ENCODE measurements at places on chromosomes 1 and 21. TPM values are rescaled to one million over a fixed set of nuclear protein-coding genes. Genes with fewer than 3 reads are reported as not detected.
A peak's percentile ranks its signal among the peaks of the same experiment; 100 is the strongest.

AADACL4 gene
- total RNA-seq = not detected

CLCA4 gene
- 0.11 TPM for total RNA-seq

AMY1B gene
- not detected for total RNA-seq

ERRFI1 gene
- 9.8 TPM for total RNA-seq

LRRC7 gene
- total RNA-seq = 6.5 TPM

NUAK2 gene
- 1.6 TPM for total RNA-seq

ALDH4A1 gene
- total RNA-seq = 22.2 TPM

S100A1 gene
- total RNA-seq = 1,739 TPM

AK2 gene
- 137 TPM for total RNA-seq

ZNF683 gene
- not detected for total RNA-seq

ZNF648 gene
- total RNA-seq = not detected

USH2A gene
- total RNA-seq = 4.8 TPM

ITLN2 gene
- 0.58 TPM for total RNA-seq

LIPI gene
- total RNA-seq = not detected

CHIA gene
- total RNA-seq = not detected

TIAM1 gene
- 8.6 TPM for total RNA-seq

DNA sequence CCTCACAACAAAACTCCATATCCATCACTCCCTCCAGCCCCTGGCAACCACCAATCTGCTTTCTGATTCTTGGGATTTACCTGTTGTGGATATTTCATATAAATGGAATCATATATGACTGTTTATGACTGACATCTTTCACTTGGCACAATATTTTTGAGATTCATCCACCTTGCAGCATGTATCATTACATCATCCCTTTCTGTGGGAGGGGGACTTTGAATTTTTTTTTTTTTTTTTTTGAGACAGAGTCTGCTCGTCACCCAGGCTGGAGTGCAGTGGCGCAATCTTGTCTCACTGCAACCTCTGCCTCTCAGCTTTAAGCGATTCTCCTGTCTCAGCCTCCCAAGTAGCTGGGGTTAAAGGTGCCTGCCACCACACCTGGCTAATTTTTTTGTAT, 128.2 kb downstream of the ITSN1 start:
- DNase-seq = no peak

- no peak for DNase-seq
Observed at GRCh38 chr21:42208801-42209490, 10.0 kb upstream of the ABCG1 start.

DNA sequence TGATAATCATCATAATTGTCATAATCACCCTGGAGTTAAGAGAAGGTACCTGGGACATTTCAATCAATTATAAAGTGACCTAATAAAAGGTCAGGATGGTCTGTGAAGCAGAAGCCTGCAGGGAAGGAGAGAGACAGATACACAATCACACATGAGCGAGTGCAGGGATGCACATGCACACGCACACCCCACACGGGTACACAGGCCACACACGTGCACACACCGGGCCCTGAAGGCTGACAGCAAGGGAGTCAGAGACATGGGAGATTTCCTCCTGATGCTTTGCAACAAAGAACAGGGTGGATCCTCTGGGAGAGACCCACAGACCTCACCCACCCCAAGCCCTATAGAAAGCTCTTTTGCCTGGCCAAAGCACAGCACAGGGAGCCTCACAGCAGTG, 82.3 kb upstream of the ZC3H12A start:
- DNase-seq = no peak

- no peak for DNase-seq
Observed at GRCh38 chr21:35399706-35400105, 350.6 kb upstream of the RUNX1 start.

DNA sequence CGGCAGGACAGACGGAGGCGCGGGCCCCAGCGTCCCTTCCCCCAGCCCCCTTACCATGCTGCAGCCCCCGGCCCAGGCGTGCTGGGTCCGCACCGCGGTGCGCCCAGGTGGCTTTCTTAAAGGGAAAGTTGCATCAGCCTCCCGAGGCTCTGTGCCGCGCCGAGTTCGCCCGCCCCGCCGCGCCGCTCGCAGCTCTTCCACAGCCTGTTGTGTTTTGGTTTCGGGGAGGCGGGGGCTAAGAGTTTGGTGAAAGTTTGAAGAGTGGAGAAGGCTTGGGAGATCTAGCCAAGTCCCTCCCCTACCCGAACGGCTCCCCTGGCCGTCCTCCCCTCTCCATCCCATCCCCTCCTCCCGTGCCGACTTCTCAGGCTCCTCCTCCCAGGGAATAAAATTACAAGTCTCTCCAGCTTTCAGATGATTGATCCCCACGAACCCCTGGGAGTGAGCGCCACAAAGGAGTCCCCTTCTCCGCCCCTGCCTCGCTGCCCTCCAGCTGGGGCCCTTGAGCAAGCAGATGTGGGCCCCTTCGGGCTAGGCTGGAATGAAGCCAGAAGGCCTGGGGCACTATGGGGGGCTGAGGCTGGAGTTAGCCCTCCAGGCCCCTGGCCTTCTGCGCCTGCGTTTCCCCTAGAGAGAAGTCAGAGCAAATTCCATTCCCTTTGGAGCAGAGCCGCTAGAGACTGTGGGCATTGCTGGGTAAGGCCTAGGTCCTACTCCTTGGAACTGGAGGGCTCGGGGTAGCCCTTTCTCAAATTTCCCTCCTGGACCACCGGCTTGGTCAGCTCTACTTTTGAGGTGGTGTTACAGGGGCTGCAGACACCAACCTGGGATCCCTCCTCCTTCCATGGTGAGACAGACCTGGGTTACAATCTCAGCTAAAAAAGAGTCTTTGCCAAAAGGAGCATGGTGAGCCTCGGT, at the start of gene SLC6A9:
Gene SLC6A9 (minus strand): TSS at position 211 of the 918 bp plus-strand sequence. CDS start 7,185 bp downstream, outside the sequence.
- peak; percentile 84 for DNase-seq

- DNase-seq = no peak
Observed at GRCh38 chr21:27675306-27675705, 708.4 kb upstream of the ADAMTS5 start.

DNA sequence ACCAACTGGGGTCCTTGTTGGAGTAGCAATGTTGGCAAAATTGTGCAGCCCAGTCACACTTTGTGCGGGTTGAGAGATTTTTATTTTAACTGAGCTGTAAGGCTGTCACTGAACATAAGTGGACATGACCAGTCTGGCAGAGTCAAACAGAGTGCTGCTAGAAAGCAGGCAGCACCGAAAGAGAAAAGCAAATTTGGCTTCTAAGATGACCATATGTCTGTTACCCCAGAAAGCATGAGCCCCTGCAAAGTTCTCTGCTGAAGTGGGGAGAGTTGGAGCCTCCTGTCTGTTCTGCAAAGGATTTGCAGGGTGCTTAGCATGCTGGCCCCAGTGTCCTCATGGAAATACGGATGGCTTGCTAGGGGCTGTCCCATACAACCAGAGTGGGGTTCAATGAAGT, 220.4 kb downstream of the PBX1 start:
- no peak for DNase-seq

- DNase-seq = no peak
Observed at GRCh38 chr1:4079815-4080214, 179.7 kb upstream of the C1orf174 start.

DNA sequence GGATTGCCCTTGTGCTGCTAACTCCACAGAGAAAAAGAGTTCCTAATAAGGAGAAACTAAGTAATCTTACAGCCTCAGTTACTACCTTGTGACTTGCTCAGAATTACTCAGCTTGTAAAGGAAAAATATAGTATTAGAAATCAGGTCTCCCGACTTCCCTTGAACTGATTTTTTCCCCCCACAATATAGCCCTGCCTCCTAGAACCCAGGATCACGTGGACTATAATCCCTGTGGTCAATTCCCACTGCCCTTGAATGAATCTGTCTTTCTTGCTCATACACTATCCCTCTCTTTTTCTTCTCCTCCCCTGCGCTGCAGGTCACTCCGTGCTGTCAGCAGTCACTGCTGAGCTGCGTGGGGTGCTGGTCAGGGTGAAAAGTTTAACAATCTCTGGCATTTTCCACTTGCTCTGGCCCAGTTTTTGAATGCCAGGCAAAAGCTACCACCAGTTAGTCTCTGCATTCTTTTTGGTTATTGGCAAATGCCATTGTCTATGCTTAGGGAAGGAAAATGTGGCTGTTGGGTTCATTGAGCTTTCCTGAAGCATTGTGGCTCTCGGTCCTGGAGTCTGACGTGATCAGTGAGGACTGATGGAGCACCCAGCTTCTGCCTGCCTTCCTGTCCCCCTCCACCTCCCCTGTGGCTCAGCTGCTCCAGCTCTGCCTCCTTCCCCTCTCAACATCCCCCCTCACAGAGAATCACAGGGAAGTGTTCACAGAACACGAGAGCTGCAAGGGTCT, 1.9 kb upstream of the MYOC start:
- no peak for DNase-seq

DNA sequence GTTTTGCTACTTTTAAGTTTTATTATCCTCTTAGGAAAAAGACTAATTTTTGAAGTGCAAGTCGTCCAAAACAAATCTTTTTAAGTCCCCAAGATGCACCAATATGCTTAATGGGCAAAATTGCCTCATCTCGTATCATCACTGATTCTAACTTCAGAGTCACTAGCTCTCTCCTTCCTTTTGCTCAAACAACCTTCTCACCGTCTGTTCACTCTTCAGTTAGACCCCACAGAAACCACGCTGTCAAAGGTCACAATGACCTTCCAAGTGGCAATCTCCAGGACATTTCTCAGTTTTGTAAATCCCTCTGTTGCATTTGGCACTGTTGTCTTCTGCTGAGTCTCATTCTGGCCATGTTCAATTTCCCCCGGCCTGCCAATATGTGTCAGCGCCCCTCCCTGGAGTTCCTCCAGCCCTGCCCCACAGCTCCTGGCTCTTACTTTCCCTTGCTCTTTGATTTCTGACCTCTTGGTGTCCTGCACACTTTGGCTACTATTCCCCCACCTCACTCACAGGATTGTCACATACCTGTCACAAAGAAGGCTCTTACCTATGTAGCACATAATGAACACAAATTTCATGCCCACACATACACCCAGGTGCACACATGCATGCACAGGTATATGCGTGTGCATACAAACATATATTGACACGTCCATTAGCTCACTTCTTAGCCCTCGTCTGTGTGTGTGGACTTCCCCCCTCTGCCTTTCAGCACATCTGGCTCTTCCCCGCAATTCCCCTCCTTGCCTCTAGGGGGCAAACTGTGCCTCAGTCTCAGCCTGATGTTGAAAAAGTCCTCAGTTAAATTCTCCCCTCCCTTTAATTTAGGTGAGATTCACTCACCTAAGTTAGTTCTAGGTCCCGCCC, 354.0 kb upstream of the DUSP10 start:
- DNase-seq = peak; percentile 69

DNA sequence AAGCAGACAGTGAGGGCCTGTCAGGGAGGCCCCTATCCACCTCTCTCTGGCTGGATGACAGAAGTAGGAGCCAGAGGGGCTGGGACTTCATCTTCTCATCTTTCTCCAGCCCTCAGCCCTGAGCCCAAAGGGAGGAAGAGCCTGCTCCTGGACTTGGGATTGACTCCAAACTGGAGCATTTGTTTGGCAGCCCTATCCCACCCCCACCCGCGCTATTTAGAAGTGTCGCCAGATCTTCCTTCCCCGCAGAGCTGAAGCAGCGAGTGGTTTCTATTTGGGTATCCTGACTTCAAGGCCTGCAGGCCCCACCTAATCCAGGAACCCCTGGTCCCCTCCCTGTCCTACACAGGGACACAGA, 9.6 kb downstream of the NES start:
- DNase-seq = peak; percentile 47

DNA sequence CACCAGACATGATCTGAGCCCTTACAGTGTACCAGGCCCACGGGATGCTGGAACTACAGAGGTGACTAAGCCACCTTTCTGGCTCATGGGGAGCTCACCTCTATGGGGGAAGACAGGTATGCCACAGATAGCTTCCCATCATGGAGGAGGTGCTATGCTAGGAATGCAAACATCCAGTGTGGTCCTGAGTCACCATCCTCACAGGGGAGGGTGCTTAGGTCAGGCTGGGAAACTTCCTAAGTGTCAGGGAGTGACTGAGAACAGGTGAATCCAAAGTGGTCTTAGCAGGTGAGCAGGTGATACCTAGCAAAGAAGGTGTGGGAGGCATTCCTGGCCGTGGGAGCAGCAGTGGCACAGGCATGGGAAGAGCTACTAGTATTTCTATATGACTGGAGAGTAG, 8.6 kb upstream of the RASSF5 start:
- DNase-seq = no peak

- DNase-seq = no peak
Observed at GRCh38 chr1:109882288-109883245, 28.1 kb upstream of the CSF1 start.

- DNase-seq = no peak
Observed at GRCh38 chr1:183646776-183647175, 6.3 kb downstream of the APOBEC4 start.

DNA sequence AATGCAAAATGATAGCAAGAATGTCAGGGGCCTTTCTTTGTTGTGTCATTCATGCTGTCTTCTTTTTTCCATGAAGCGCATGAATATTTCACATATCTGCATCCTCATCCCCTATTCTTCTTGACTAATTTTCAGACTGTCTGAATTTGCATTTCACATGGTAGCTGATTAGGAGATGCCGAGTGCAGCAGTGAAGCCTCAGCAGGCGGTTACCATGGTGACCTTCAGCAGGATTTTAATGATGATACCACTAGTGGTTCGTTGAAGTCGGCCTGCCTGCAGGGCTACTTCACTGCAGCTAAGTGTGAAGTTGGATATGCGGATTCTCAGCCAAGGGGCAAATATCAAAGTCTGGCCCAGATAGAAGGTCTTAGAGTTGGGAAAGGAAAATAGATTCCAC, 141.8 kb downstream of the NEK7 start:
- no peak for DNase-seq

GRCh38 chr1:12756273-12756672, 10.3 kb downstream of the CFAP107 start:
- DNase-seq = no peak
